ENCODE measurements at places on chromosomes 6 and 20.

DNA sequence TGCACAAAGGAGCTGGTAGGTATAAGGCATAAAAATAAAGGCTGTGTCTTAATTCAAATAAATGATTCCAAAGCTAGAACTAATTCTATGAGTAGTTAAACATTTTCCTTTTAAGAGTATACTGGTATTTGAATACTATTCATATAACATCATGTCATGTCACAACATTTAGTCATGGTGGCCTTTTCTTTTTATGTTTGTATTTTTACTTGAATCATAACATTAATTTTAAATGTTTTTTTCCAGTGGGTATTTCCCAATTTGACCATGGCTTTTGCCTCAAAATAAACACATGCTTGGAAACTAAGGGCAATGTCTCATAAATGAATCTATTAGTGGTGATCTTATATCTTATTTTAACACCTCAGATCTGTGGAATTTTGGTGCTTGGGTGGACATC, 177.1 kb downstream of the CD109 start:
- DNase-seq, result no peak

DNA sequence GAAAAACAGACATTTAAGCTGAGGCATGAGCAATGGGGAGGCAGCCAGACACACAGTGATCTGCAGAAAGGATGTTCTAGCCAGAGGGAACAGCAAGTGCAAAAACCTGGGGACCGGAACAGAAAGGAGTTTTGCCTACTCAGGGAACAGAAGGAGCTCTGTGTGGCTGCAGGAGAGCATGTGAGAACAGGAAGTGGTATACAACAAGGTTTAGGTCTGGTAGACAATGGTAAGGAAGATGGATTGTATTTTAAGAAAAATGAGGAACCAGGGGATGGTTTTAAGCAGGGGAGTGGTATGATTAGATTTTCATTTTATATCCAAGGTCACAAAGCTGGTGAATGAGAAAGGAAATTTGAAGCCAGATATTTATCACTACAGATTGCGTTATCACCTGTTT, 157.5 kb downstream of the UNC5CL start:
- no peak for DNase-seq

DNA sequence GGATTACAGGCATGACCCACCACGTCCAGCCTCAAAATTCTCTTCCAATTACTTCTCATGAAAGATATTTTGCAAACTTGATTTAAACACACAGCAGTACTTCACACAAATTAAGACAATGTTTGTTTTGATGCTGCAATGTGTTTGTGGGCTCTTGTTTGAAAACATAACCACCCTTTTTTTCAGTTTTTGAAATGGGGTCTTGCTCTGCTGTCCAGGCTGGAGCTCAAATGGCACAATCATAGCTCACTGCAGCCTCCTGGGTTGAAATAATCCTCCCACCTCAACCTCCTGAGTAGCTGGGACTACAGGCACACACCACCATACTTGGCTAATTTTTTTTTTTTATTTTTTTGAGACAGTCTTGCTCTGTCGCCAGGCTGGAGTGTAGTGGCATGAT, 31.0 kb downstream of the STAU1 start:
- DNase-seq, result no peak

- DNase-seq, result no peak
Observed at GRCh38 chr6:166026586-166027126, 141.0 kb downstream of the TBXT start.

DNA sequence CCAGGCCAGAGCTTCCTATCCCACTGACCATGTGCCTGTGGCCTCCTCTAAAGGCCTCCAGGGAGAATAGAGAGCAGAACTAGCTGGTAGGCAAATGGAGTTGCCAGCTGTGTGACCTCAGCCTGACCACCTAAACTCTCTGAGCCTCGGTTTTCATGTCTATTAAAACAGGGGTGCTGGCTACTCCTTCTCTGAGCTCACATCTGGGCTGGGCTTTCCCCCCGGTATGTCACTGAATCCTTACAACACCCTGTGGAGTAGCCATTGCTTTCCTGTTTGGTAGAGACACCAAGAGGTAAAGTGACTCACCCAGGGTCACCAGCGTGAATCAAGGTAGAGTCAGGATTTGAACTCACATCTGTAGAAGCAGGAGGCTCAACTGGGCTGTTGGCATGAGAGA, 132.1 kb downstream of the JPH2 start:
- DNase-seq, result no peak

GRCh38 chr6:10384610-10385523, 30.0 kb downstream of the TFAP2A start:
- DNase-seq, result no peak

DNA sequence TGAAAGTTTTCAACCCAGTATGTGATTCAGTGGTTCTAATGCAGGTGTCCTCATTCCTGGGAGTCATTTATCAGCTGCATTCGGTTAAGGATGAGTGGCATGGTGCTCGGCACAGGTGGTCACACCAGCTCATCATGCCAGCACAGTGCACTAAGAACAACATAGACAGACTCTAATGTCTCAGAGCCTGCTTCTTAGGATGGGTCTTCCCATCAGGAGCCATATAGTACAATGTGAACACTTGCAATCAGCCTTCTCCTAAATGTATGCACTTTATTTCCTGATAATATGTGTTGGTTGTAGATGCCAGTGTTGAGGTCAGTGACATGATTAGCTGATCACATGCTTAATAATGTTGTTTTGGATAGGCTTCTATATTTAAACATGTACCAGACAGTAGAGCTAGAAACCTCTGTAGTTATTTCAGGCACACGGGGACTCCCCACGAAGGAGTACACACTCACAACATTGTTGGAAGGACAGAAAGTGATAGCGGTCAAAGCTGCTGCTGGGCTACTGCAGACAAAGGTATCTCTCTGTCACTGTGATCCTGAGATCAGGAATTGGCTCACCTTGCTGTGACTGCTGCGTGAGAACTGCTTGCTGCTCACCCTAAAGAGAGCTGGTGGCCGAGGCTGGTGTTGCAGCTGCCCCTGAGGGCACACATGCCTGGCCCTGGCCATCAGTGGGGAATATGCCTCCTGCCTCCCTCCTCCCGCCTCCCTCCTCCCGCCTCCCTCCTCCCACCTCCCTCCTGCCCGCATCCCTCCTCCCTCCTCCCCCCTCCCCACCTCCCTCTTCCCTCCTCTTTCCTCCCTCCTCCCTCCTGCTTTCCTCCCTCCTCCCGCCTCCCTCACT, 195.4 kb downstream of the SMOC2 start:
- DNase-seq, result no peak

GRCh38 chr6:110537208-110538123, 61.1 kb upstream of the SLC22A16 start:
- no peak for DNase-seq

DNA sequence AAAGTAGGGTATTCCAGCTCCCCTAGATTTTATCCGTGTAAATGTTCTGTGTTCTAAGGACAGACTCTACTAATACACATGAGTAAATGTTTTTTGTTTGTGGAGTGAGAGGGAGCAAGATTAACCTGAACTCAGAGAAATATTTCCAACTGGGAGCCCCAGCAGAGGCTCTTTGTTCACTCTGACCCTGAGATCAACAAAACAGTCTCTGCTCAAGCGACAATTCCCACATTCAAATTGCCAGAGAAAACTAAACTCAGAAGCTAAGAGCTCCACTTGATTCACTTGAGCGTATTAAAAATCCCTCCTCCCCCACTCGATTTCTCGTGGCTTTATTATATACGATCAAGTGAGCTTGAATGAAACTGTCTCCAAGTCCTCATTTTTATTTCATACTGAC, 413.9 kb upstream of the JARID2 start:
- DNase-seq, result no peak

GRCh38 chr6:75205776-75206575, at the start of gene COL12A1:
COL12A1 (minus strand) TSS chr6:75206053; CDS start chr6:75202792, 3,261 bp downstream.
- peak; percentile 47 for DNase-seq

GRCh38 chr6:121339639-121340226, 5.5 kb upstream of the TBC1D32 start:
- no peak for DNase-seq

DNA sequence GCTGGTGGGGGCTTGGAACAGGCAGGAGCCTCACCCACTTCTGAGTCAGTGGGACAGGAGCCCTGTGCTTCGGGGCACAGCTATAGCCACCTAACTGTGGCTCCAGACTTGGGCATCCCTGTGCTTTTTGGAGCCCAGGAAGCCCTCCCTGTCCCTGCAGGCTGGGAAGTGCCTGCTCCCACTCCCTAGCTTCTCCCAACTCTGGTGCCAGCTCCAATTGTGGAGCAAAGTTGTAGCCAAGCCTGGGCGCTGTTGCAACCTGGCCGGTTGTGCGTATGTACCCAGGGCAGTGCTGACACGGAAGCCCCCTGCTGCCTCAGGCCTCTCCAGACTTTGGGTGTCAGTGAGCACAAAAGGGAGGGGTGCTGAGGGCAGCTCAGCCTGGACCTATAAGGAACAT, 601.7 kb upstream of the GJE1 start:
- no peak for DNase-seq

GRCh38 chr20:33282991-33283555, at the start of gene BPIFB1:
BPIFB1 (plus strand) TSS chr20:33283214; CDS start chr20:33286074, 2,860 bp downstream.
- DNase-seq, result no peak

DNA sequence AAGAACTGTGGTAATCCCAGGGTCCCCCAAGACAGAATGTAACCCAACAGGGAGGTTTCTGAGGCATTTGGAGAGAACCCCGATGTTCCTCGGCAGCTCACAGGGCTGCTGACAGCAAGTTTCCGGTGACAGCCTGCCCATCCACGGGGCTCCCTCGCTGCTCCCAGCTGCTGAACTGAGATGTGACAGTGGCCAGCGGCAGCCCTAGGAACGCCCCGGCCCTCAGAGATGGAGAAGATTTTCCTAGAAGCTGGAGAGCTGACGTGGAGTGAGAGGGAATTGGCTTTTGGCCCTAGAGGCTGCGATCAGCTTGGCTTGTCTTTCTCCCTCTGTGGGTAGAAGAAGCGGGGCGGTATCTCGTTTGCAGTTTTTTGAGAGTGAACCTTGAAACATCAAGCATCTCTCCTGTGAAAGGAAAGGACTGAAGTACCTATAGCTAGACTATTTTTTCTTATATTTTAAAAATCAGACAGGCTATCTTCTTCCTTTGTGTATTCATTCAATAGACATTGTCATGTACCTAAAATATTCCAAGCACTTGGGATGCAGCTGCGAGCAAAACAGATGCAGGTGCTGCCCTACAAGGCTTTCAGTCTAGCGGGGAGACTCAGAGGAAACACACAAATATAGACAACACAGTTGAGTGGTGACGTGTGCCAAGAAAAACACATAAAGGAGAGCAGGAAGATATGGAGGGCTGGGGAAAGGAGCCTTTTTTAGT, 28.4 kb upstream of the NFATC2 start:
- DNase-seq, result no peak

GRCh38 chr6:52155791-52156576, 30.2 kb upstream of the IL17A start:
- DNase-seq, result no peak

GRCh38 chr6:97813889-97814567, 531.0 kb upstream of the MMS22L start:
- DNase-seq, result no peak

DNA sequence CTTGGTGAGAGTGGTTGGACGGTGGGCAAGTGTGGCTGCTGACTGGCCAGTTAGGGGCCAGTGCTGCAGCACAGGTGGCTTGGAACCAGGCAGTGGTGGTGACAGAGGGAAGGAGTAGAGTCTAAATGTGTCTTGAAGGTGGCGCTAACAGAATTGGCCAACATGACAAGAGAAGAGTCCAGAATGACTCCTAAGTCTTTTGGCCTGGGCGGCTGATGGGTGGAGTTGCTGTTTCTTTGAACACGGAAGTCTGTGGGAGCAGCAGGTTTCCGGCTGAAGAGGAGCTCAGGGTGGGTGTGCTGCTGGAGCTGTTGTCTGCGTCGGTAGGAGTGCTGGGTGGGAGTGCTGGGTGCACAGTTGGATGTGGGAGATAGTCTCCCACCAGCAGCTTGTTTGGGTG, 10.1 kb downstream of the LSM14B start:
- no peak for DNase-seq

DNA sequence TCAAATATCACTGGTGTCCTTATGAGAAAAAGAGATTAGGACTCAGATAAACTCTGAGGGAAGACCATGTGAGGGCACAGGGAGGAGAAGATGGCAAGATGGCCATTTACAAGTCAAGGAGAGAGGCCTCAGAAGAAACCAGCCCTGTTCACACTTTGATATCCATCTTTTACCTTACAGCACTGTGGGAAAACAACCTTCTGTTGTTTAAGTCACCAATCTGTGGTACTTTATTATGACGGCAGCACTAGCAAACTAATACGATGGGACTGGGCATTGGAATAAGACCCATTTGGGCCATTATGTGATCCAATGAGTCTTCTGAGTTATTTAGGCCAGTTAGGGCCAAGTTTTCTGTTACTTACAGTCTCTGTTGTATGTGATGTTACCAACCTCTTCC, 26.4 kb upstream of the CD2AP start:
- no peak for DNase-seq

GRCh38 chr6:79158856-79159516, 75.5 kb downstream of the HMGN3 start:
- no peak for DNase-seq

- DNase-seq, result no peak
Observed at GRCh38 chr6:124546601-124547000, 415.6 kb upstream of the RNF217 start.

DNA sequence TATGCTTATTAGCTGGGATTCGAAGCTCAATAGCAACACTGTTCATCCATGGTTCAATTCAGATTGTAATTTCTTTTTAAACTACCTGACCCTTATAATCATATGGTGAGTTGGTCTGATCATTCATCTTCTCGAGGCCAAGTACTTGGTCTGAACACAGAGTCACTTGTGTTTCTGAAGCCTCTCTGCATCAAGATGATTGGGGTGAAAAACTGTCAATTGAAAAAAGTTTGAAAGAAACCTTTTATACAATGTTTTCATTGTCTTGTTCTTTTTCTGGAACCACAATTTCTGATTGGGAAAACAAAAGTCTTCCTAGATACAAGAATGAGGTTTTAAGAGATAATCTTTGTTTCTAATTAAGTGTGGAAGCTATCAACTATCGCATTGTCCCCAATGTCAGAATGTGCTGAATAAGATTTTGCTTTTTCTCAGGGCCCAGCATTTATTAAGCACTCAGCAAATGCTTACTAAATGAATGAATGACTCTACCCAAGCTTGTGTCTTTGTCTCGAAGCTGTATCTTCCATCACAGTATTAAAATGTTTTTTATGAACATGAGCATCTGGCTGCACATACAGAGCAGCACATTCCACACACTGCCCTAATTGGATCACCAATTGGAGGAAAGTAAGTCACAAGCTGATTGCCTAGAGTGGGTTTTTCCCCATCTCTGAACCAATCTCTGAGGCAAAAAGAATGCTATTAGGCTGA, 45.0 kb upstream of the MOXD1 start:
- no peak for DNase-seq

DNA sequence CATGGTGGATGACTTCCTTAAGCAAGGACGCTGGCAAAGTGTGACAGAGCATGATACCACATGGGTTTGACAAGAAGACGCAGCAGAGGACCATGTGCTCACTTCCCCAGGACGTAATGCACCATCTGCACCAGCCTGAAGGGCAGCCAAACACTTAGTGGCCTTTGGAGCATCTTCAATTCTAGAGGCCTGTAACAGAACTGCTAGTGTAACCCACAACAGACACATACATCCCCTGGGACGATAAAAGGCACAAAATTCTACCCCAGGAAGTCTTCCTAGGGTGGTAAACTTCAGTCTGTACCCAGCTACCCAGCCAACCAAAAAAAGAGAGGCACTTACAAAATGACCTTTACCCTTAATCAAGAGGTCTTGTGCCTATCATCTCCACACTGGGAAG, 9.2 kb upstream of the CPNE1 start:
- DNase-seq, result no peak

- DNase-seq, result peak; percentile 33
Observed at GRCh38 chr20:46520976-46521579, 7.7 kb upstream of the ZNF334 start.
